ENCODE measurements at places on chromosomes 3 and 15. TPM values are rescaled to one million over a fixed set of nuclear protein-coding genes. Genes with fewer than 3 reads are reported as not detected.

DNA sequence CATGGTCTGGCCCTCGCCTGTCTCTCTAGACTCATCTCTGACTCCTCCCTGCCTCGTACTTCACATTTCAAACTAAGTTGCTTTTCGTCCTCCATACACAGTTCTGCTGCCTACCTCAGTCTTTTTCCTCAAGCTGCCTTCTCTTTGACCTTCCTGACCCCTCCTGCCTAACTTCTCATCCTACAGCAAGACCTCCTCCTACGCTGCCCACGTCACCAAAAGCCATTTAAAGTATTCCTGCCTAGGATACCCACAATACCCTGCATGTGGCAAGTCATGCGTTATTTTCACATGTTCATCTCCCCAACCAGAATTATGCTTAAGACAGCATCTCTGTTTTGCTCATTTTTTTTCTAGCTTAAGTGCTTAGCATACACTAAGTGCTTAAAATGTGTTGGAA is 56.7 kb downstream of the LHFPL4 start:
- no peaks in the 10 kb centered on the region for H3K27me3 ChIP-seq
- H3K36me3 ChIP-seq, result no peaks in the 10 kb centered on the region
- H3K4me3 ChIP-seq, result no peak overlapping the region
- DNase-seq, result no peak
- no peak overlapping the region for H3K27ac ChIP-seq

GRCh38 chr3:87191175-87191574 is 35.9 kb upstream of the CHMP2B start:
- no peaks in the 10 kb centered on the region for H3K27me3 ChIP-seq
- H3K4me1 ChIP-seq, result no peaks in the 10 kb centered on the region
- H3K36me3 ChIP-seq, result no peaks in the 10 kb centered on the region

GRCh38 chr3:104452697-104453096 is 914.0 kb upstream of the ALCAM start:
- no peak overlapping the region for H3K27ac ChIP-seq
- DNase-seq, result no peak
- H3K36me3 ChIP-seq, result no peaks in the 10 kb centered on the region
- no peak overlapping the region for H3K4me3 ChIP-seq

- H3K4me1 ChIP-seq, result peaks cover 38% of the 10 kb centered on the region
- no peak for DNase-seq
- no peaks in the 10 kb centered on the region for H3K27me3 ChIP-seq
- H3K36me3 ChIP-seq, result peaks cover 2% of the 10 kb centered on the region
- no peak overlapping the region for H3K27ac ChIP-seq
- H3K4me3 ChIP-seq, result no peak overlapping the region
These were observed 2.8 kb downstream of the VPS13C start for GRCh38 chr15:62057341-62057980.

DNA sequence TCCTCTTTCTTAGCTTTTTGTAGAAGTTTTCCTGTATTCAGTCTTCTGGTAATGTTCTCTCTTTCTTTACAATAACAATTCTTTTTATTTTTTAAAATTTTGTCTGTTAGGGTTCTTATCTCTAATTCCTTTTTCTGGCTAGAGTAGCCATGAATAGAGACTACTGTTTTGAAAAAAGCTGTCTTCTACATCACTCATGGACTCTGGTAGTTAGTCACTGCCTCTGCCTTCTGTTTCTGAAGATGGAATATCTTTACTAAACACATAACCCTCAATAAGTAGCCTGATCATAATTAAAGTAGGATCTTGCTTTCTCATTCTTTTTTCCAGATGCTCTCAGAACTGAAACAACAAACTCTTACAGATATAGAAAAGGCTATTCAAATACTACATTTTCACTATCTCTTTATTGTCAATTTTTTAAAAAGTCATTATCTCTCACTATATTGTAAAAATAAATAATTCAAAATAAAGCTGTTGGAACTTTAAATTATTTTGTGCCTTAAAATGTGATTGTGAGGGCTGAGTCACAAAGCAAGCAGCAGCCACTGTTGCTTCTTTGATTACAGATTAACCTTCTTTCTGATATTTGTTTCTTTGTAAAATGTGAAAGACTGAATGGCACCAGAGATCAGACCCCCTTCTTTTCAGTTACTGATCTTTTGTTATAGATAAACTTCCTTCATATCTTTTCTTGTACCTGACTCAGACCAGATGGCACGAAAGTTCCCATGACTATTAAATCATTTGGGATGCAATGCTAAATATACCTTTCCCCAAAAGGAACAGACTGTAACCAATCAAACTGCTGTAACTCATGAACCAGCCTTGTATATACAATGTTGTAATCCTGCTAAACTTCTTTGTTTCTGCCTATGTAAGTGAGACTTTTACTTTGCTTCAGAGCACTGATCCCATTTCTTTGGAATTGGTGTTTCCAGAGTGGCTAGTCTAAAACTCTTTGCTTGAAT is 1159.5 kb downstream of the IGSF11 start:
- DNase-seq, result no peak
- H3K27ac ChIP-seq, result no peak overlapping the region
- no peak overlapping the region for H3K4me3 ChIP-seq
- H3K4me1 ChIP-seq, result no peaks in the 10 kb centered on the region

DNA sequence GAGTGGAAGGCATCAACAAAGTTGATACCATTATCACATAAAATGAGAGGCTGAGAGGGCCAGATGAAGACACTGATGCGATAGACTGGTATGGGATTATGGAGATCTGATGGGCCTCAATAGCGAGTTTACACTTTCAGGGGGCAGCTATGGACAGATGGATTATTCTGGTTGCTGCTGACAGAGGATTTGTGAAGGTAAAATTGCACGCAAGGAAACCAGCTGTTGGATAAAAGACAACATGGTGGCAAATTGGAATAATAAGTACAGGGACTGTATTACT is 203.9 kb downstream of the MBNL1 start:
- no peak overlapping the region for H3K4me3 ChIP-seq
- H3K4me1 ChIP-seq, result peaks cover 17% of the 10 kb centered on the region
- no peak for DNase-seq
- H3K27me3 ChIP-seq, result no peaks in the 10 kb centered on the region

DNA sequence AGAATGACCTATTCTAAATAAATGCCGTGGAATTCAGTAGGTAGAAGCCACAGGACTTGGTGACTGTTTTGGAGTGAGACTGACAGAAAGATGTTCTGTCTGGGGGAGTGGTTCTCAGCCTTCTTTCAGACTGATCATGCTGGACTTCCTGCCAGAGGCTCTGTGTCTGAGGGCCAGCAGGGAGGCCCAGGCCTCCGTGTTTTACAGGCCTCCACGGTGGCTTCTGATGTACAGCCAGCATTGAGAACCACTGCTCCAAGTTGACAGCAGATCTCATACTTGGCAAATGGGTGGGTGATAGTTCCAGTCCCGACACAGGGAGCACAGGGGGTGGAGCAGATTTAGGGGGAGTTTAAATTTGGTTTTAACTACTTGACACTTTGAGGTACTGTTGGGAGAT is 6.7 kb upstream of the PIGZ start:
- no peak overlapping the region for H3K27ac ChIP-seq
- H3K4me1 ChIP-seq, result no peaks in the 10 kb centered on the region
- H3K36me3 ChIP-seq, result no peaks in the 10 kb centered on the region
- DNase-seq, result no peak
- H3K27me3 ChIP-seq, result peaks cover 4% of the 10 kb centered on the region
- no peak overlapping the region for H3K4me3 ChIP-seq

DNA sequence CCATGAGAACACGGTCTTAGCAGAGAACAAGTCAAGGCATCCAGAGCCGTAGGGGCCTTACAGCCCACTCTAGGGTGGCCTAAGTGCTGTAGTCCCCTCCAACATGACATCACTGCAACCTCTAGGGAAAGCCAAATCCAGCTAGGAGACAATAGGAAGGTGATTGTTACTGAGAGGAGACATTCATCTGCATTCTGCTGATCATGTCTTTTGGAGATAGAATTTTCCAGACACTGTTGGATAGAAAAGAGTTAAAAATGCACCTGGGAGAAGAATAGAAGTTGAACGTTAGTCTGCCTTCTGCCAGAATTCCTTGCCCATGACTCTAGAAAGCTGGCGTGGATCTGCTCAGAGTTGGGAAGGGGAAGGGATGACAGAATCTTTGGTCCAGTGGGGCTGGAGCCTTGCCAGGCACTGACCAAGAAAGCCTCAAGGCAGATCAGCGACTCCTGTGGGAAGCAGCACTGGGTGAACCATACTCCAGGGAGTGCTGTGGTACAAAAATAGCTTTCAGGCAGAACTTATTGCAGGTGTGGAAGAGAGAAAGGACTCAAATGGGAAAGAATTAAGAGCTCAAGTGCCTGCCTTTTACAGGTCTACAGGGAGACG is 44.8 kb upstream of the RAF1 start:
- no peaks in the 10 kb centered on the region for H3K36me3 ChIP-seq
- peaks cover 7% of the 10 kb centered on the region for H3K27me3 ChIP-seq
- DNase-seq, result no peak
- H3K4me1 ChIP-seq, result no peaks in the 10 kb centered on the region

DNA sequence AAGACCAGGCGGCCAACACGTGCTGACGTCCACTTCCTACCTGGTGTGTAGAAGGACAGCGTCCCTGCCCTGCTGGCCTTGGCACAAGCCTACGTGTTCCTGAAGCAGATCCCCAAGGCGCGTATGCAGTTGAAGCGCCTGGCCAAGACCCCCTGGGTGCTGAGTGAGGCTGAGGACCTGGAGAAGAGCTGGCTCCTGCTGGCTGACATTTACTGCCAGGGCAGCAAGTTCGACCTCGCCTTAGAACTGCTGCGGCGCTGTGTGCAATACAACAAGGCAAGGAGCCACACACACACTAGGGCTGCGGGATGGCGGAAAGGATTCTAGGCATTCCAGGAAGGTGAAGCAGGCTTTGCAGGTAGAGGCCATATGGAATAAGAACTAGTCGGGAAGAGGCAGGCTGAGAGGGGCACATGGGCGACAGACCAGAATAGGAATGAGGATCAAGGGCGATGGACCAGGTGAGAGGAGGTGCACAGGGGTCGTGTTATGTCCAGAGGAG is 15.9 kb downstream of the CSRNP1 start:
- H3K36me3 ChIP-seq, result peaks cover 54% of the 10 kb centered on the region
- H3K4me3 ChIP-seq, result no peak overlapping the region
- H3K4me1 ChIP-seq, result peaks cover 21% of the 10 kb centered on the region
- H3K27me3 ChIP-seq, result no peaks in the 10 kb centered on the region

CDHR4 gene
- 0.32 TPM for total RNA-seq
